Naive thymus-derived CD8-positive, alpha-beta T cell (primary cell): ENCODE measurements at places on chromosomes 2 and 18. TPM values are rescaled to one million over a fixed set of nuclear protein-coding genes. Genes with fewer than 3 reads are reported as not detected.
A peak's percentile ranks its signal among the peaks of the same experiment; 100 is the strongest.

Gene GNLY
- 1,108 TPM for polyA plus RNA-seq

Gene SOX11
- polyA plus RNA-seq: not detected

Gene ALLC
- polyA plus RNA-seq: not detected

GRCh38 chr2:37893327-37893726, 31.8 kb upstream of the RMDN2 start:
- H3K4me1 ChIP-seq: peaks cover 25% of the 10 kb centered on the region
- H3K27ac ChIP-seq: peak overlapping the region; percentile 34
- H3K36me3 ChIP-seq: no peaks in the 10 kb centered on the region
- no peaks in the 10 kb centered on the region for H3K27me3 ChIP-seq
- DNase-seq: no peak

GRCh38 chr2:10083692-10084211, 3.5 kb upstream of the CYS1 start:
- H3K27me3 ChIP-seq: peaks cover 37% of the 10 kb centered on the region
- no peak for DNase-seq
- H3K4me1 ChIP-seq: peaks cover 16% of the 10 kb centered on the region
- no peak overlapping the region for H3K4me3 ChIP-seq
- H3K27ac ChIP-seq: no peak overlapping the region
- no peaks in the 10 kb centered on the region for H3K36me3 ChIP-seq

DNA sequence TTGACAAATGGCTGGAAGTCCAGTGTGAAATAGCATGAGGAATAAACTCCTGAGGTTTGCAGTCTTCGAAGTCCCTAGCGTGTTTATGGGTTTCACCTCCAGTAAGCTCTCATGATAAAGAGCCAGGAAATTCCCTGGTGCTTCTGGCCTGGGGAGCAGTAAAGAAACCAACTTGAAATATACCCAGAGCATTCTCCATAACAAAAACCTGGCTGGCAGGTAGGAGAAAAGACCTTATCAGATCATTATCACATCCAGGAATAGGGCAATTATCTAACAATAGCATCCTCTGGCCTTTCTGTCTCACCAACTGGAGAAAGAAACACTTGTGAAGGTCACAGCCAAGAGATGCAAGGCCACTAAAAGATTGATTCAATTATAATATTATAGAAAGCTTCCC, 513.6 kb upstream of the LRRTM4 start:
- no peak for DNase-seq
- H3K27ac ChIP-seq: no peak overlapping the region
- no peak overlapping the region for H3K4me3 ChIP-seq
- no peaks in the 10 kb centered on the region for H3K27me3 ChIP-seq
- no peaks in the 10 kb centered on the region for H3K36me3 ChIP-seq
- H3K4me1 ChIP-seq: no peaks in the 10 kb centered on the region
